ENCODE measurements at places on chromosomes 5 and 9.

DNA sequence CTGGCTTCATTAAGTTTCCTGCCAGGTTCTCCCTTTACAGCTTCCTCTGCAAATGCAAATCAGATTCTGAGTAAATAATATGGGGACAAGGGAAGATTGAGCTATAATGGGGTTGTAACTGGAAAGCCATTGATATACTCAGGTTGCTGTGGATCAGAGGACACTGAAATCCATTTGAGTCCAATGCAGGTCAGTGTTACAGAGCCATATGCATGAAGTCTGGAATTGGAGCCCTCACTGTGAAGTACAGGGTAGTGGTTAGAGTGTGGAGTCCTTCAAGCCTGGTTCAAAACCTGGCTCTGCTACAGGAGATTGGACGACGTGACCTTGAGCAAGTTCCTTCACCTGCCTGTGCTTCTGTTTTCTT lies 48.7 kb downstream of the TIMD4 start:
- DNase-seq, result no peak

GRCh38 chr9:95043826-95044225 lies 273.7 kb downstream of the FANCC start:
- DNase-seq, result no peak

DNA sequence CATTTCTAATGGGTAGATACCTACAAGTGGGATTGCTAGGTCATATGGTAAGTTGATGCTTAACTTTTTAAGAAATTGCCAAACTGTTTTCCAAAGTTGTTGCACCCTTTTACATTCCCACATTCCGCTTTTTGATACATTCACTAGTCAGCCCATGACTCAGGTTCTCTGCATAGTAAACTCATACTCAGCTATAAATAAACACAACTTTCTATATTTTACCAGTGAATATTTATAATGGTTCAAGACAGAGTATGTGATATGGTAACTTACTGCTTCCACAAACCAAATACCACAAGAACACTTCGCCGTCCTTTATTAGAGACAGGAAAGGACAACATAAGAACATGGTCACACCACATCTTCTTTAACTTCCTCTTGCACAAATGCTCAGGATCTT lies 54.0 kb downstream of the PLPP1 start:
- no peak for DNase-seq

- DNase-seq, result no peak
Measured at GRCh38 chr5:5626412-5626811, 203.9 kb downstream of the ICE1 start.

- DNase-seq, result no peak
Measured at GRCh38 chr9:70422371-70423043, 8.1 kb upstream of the KLF9 start.

All from smooth muscle cell of the brain vasculature (primary cell).